ENCODE measurements at places on chromosomes 7 and 10.

GRCh38 chr7:115477193-115477651 lies 553.3 kb downstream of the TFEC start:
- no peak overlapping the region for H3K27ac ChIP-seq
- H3K4me3 ChIP-seq = peak overlapping the region; percentile 44
- H3K36me3 ChIP-seq = no peaks in the 10 kb centered on the region
- H3K27me3 ChIP-seq = peaks cover 44% of the 10 kb centered on the region
- H3K4me1 ChIP-seq = peaks cover 12% of the 10 kb centered on the region

GRCh38 chr10:121942749-121943416 lies 15.1 kb upstream of the ATE1 start:
- DNase-seq = no peak
- H3K4me1 ChIP-seq = peaks cover 12% of the 10 kb centered on the region
- no peaks in the 10 kb centered on the region for H3K27me3 ChIP-seq
- no peaks in the 10 kb centered on the region for H3K36me3 ChIP-seq

DNA sequence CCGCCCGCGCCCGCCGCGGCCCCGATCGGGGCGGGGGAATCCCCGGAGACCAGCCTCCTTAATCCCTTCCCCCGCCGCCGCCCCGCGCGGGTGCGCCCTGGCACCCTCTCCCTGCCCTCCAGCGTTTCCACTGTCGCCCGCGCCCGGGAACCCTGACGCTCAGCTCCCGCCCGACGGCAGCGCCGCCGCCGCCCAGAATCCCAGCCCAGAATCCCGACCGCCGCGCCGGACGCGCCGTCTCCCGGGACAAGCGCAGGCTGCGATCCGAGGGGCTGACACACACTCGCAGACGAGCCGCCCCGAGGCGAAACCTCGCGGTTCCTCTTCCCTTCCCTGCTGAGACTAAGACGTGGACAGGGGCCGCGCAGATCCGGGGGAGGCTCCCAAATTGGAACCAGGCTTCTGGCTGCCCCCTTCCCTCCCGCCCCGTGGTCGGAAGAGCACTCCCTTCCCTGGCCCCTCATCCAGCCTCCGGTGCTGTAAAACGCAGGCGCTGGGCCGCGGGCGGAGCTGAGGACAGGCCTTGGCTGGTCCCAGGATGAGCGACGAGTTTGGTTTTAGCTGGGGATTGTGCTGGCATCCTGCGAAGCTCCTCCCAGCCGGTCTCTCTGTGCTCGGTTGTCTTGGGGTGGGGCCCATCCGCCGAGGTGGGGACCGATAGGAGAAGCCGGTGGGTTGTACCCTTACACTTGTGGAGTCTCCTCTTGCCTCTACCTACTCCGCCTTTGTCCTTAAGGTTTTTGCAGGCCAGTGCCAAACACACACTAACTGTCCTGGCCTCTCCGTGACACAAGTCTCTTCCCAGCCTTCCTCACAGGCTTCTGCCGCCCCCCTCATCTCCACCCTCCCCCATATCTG lies 1.1 kb downstream of the MARVELD1 start:
- no peaks in the 10 kb centered on the region for H3K27me3 ChIP-seq
- DNase-seq = peak; percentile 76
- peak overlapping the region; percentile 95 for H3K27ac ChIP-seq
- H3K4me1 ChIP-seq = peaks cover 64% of the 10 kb centered on the region
- H3K4me3 ChIP-seq = peak overlapping the region; percentile 57

GRCh38 chr10:49277973-49278372 lies 21.0 kb upstream of the C10orf71 start:
- DNase-seq = no peak
- peaks cover 40% of the 10 kb centered on the region for H3K4me1 ChIP-seq
- H3K4me3 ChIP-seq = no peak overlapping the region
- peak overlapping the region; percentile 12 for H3K27ac ChIP-seq

DNA sequence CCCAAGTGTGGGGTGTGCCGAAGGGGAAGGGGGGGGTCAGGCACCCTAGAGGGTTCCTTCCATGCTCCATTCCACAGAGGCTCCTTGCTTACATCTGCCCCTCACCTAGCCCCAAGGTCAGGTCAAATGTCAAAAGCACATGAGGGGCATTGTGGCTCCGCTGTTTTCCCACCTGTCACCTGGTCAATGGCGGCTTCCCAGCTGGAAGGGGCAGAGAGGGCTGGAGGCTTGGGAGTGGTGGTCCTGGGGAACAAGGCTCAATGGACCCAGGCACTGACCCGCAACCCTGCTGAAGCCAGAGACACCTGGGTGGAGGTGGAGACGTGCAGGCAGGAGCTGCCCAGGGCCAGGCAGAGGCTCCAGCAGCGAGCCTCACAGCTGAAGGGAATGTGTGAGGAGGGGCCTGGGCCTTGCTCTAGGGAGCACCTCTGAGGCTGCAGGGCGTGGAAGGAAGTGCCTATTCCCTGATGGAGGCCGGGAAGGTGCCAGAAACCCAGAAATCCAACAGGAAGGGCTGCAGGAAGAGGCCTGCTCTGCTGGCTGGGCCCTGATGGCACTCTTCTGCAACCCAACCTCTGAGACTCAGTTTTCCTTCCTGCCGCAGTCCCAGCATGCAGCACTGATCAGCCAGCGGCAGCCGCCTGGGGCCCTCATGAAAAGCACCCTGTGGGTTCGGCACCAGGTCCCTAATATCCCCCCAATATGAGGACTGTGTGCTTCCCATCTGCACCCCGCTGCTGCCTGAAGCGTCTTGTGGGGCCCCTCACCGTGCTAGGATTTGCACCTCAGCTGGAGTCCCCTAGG lies 16.0 kb downstream of the RASGEF1A start:
- peaks cover 5% of the 10 kb centered on the region for H3K27me3 ChIP-seq
- peak; percentile 2 for DNase-seq

DNA sequence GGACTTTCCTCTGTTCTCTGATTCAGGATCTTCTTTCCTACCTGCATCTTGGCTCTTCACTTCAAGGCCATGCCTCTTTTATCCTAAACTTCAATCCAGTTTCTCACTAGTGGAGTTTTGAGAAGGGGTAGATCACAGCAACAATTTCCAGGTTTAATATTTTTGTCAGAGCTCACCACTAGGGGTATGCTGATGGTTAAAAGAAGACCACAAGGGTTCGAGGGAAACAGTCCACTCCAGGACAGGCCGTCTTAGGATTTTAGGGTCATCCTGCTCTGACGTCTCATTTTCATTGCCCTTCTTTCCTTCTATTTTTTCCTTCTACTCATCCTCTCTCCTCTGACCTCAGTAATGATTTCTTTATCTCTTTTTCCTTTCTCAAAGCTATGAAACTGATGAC lies 11.3 kb downstream of the STAG3 start:
- H3K4me3 ChIP-seq = no peak overlapping the region
- H3K27ac ChIP-seq = no peak overlapping the region
- no peak for DNase-seq
- H3K27me3 ChIP-seq = no peaks in the 10 kb centered on the region
- no peaks in the 10 kb centered on the region for H3K36me3 ChIP-seq

DNA sequence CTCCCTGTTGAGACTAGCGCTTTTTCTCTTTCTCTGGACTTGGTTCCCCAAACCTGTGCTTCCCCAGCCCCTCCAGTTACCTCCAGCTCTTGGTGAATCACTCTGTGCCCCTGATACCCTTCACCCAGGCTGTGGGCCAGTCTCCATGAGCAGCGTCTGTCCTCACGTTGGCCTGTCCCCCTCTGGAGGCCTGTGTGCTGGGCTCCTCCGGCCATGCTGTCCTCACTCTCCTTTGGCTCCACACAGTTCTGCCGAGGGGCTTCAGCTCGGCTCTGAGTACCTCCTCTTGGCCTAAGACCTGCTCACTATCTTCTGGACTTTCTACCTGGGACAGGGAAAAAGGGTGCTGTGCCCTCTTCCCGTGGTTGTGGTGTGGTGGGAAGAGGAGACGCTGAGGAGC lies 140.2 kb upstream of the TNS3 start:
- H3K27me3 ChIP-seq = no peaks in the 10 kb centered on the region
- H3K4me1 ChIP-seq = peaks cover 5% of the 10 kb centered on the region
- DNase-seq = no peak
- no peak overlapping the region for H3K27ac ChIP-seq
- no peaks in the 10 kb centered on the region for H3K36me3 ChIP-seq
- no peak overlapping the region for H3K4me3 ChIP-seq

DNA sequence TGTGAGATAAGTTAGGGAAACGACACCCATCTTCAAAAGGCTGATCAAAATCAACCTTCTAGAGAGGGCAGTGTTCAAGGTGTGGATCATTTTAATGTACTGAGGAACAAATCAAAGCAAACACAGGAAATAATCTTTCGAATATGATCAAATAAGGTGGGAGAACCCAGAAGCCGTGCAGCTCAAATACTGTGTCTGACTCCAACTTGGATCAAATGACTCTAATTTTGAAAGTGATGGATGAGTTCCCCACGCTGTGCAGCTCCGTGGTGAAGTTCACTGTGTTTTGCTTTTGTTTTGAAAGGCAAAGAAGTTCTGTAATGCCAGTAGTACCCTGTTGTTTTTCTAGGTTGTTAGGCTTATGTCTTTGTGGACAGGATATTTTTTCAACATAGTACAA lies 250.9 kb downstream of the SFMBT2 start:
- no peaks in the 10 kb centered on the region for H3K36me3 ChIP-seq
- no peak overlapping the region for H3K27ac ChIP-seq
- no peaks in the 10 kb centered on the region for H3K4me1 ChIP-seq
- H3K4me3 ChIP-seq = no peak overlapping the region

GRCh38 chr10:96482815-96483588 lies 30.7 kb downstream of the TLL2 start:
- no peak for DNase-seq
- no peaks in the 10 kb centered on the region for H3K27me3 ChIP-seq
- H3K4me3 ChIP-seq = no peak overlapping the region
- no peaks in the 10 kb centered on the region for H3K36me3 ChIP-seq

Data from heart right ventricle (tissue), 16 donors.